CD8-positive, alpha-beta T cell (primary cell): ENCODE measurements at places on chromosomes 4 and X.
A peak's percentile ranks its signal among the peaks of the same experiment; 100 is the strongest.

GRCh38 chrX:43693602-43694406 is 37.7 kb downstream of the MAOA start:
- no peak for DNase-seq

- DNase-seq: no peak
Observed at GRCh38 chrX:129768186-129768585, 11.6 kb upstream of the SASH3 start.

- no peak for DNase-seq
Observed at GRCh38 chr4:103171006-103171405, 27.1 kb downstream of the CENPE start.

- no peak for DNase-seq
Observed at GRCh38 chrX:80705379-80705778, 104.3 kb downstream of the BRWD3 start.

- DNase-seq: no peak
Observed at GRCh38 chr4:336099-336892, 1.3 kb upstream of the ZNF141 start.

GRCh38 chrX:9260603-9261002 is 204.3 kb upstream of the TBL1X start:
- DNase-seq: no peak

GRCh38 chr4:75723163-75724065 is 963 bp upstream of the USO1 start:
- DNase-seq: no peak

DNA sequence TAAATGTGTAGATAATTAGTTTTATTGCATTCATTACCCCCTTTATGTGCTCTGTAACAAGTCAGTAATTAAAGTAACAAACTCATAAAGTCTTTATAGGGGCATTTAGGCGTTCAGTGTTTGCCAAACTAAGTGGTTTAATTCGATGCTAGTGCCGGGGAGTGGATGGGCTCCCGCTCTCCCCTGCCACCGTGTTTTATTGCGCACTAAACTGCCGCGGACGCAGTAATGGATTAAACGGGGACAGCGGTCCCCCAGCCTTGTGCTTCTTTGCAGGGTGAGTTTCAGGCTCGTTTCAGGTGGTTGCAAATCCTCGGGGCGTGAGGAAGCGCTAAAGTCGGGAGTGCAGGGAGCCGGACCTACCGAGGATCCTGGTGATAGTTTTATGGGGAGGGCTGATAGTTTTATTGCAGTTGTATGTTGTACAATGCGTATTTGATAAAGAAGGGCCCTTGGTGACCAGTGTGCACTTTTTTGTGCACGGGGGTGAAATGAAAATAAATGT is 1.6 kb upstream of the PHOX2B start:
- no peak for DNase-seq

DNA sequence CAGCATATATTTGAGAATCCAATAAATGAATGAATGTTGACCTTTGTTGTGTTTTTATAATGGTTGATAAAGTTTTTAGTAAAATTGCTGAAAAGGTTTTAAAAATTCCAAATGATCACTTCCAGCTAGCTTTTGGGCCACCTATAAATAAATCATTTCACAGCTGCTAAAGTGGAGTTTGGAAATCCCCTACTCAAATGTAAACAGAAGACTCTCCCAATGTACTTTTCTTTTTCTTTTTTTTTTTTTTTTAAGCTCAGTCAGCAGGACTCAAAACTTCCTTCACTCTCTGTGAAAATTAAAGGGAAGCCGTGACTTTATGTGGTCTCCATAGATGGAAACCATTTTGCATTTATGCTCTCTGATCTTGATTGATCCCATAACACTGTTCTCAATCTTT is 45.2 kb downstream of the CXCL13 start:
- no peak for DNase-seq

- no peak for DNase-seq
Observed at GRCh38 chr4:159297091-159297490, 194.2 kb downstream of the RAPGEF2 start.

GRCh38 chr4:72767618-72768302 is 198.7 kb upstream of the ADAMTS3 start:
- no peak for DNase-seq

- no peak for DNase-seq
Observed at GRCh38 chrX:109728173-109728535, 4.9 kb downstream of the ACSL4 start.

DNA sequence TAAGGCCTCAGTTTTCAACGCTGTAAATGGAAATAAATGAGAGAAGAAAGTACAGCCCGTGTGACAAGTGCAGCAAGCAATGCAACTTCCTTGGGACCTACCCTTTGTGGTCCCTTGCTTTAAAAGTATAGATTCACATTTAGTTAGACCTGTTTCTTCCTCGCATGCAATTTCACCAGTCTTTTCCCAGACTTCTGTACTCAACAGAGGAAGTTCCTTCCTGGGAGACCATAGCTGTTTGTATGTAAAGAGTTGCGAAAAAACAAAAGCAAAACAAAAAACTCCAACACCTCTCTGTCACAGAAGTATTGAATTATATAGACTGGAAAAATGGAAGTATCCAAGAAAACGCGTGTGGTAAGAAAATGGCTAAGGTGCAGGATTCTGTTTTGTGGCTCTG is 1.1 kb upstream of the IRF2 start:
- DNase-seq: no peak

DNA sequence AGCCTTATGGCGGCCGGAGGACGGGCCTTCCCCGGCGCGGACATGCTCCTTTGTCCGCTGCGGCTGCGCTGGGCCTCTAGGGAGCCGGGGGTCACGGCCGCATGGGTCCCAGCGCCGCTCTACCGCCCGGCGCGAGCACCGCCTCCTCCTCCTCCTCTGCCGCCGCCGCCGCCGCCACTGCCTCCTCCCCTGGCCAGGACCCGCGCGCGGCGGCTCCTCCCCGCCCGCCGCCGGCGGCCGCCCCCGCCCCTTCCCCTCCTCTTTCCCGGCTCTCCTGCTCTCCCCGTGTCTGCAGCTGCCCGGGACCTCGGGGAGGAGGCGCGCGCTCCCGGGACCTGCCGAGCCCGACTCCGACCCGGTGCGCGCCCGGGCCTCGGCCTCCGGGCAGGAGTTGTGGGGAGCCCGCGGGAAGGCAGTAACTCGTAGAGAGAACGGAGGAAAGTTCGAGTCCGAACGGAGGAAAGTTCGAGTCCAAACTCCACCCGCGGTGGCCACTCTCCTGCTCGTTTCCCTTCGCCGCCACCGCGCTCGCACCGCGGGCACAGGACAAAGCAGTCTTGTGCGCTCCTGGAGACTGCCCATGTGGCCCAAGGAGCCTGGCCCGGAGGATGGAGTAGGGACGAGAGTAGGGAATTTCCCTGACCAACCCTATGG is at the start of gene ADGRA3:
Gene ADGRA3, minus strand, starts transcription at position 179 of the 654 bp plus-strand sequence. CDS start 282 bp downstream, outside the sequence.
- no peak for DNase-seq

DNA sequence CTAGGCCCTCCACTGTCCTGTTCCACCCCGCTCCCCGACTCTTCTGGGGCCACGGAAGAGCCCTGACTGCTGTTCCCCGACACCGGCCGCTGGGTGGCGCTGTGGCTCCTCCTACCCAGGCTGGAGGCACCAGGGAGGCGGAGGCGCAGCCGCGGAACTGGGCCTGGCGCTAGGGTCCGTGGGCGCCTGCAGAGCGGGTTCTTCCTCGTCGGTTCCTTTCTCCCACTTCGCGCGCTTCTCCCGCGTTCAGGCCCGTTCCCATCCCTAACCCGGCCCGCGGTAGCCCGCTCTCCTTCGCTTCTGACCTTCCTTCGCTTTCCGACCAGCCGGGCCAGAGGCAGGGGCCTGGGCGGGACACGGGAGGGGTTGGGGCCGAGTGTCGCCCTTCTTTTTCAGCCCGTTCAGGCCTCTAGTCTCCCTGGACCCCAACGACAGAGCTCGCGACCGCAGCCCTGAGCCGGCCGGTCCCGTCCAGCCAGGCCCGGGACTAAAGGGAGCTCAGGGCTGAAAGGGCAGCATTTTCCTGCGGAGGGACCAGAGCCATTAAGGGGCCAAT is 34.3 kb downstream of the NALF2 start:
- peak; percentile 58 for DNase-seq

- DNase-seq: no peak
Observed at GRCh38 chrX:109350051-109350450, 131.8 kb downstream of the GUCY2F start.

DNA sequence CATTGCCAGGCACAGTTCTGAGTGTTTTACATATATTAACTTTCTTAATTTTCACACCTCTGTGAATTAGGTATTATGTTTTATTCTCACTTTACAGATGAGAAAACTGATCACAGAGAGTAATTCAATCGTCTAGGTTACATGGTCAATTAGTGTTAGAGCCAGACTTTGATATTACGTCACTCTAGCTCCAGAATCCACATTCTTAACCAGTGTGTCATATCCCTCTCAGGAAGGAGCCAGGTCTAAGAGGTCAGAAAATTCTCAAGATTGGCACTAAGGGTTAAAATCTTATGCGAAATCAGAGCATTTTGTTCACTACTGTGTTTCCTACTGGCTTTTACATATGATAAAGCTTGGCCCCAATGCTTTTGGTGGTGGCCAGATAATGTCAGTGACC is 7.4 kb downstream of the DMP1 start:
- no peak for DNase-seq

DNA sequence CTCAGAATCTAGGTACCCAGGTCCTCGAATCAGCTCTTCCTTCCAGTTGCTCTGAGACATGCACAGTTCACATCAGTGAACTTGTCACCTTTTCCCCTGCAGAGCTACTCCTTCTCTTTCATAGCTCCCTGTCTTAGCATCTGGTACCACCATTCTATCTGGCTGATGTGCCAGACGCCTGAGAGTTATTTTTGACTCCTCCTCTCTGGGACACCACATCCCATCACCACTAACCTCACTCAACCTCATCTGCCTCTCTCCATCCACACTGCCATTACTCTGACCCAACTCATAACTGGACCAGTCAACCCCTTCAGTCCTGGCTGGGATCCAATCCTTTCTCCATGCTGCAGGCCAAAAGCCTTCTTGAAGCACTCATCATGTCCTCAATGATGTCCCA is 44.5 kb downstream of the SLC2A9 start:
- DNase-seq: no peak

- DNase-seq: no peak
Observed at GRCh38 chrX:150526692-150527091, 41.7 kb upstream of the MTM1 start.

- DNase-seq: no peak
Observed at GRCh38 chr4:71669291-71669690, 114.6 kb downstream of the GC start.

GRCh38 chr4:73139245-73139644 is 69.7 kb upstream of the COX18 start:
- DNase-seq: no peak

GRCh38 chr4:2364654-2365053 is 53.8 kb downstream of the ZFYVE28 start:
- DNase-seq: peak; percentile 73

DNA sequence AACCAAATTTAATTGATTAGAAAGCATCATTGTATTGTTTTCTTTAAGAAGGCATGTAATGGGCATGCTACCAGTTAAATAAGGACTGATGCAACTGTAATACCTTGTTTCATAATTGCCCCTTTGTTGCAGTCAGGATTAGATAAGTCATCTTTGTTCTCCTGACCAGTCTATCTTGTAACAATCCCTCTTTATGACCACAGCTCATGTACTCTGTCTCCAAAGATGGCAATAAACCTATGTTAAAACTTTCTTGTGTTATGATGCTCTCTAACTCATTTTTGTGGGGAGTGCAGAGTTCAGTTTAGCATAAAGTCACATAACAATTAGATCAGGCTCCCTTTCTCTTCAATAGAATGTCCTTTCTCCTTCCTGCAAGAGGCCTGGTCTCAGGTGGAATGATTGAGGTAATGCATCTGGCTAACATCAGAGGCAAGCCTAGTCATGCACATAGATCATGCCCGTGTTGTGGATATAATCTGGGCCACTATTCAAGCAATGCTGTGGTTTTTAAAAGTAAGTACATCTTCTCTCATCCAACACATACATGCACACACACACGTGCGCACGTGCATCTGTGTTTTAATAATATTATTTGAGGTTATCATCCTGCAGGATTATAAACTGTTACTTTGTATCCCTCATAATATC is 45.6 kb downstream of the TMEM154 start:
- DNase-seq: no peak

DNA sequence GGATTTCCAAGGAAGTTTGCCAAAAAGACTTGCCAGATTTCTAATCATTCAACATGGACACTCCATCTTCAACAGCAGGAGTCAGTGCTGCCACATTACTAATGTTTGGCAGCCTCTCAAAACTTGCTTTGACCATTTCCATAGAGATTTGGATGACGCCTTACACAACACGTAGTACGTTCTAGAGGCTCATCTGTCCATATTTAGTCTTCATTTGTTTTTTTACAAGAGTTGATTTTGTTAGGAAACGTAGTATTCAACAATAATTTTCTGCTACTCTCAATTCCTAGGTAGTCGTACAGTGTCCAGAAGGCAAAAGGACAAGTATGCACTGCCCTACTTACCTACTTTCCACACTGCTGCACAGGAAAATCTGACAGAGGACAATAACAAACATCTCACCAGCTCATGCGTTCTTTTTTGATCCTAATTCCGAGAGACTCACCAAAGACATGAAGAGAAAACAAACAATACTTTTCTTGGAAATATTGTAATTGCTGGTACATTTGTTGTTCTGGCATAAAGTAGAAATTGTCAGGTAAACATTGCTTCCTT is 117.3 kb downstream of the SNCA start:
- DNase-seq: no peak

- no peak for DNase-seq
Observed at GRCh38 chrX:118347131-118347530, 1.2 kb downstream of the WDR44 start.

DNA sequence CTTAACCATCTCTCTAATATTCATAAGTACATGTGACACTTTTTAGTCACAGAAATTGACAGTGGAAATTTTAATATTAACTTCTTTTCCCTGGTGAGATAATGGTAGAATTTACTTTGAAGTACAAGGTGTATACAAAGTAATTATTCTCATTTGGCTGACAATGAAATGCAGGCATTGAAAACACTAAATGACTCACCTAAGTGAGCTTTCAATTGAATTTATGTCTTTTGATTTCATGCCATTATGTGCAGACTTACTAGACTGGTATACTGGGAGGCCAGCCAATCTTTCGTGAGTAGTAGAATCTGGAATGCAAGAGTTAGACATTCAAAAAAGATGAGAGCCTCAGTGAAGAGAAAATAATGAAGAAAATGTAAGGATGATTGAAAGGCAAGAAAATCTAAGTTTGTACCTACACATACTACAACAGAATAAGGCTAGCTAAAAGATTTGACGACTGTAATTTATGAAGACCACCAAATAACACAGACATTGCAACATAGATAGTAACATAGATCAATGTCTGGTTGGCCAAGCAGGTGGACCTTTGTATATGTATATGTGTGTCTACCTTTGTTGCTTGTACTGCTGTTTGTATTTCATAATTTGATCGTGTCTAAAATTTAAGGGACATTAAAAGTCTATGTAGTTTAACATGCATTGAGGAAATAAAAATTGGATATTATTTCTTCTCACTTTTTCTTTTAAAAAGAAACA is 459.7 kb downstream of the IL15 start:
- DNase-seq: no peak

GRCh38 chrX:262381-262909 is 18.7 kb upstream of the PLCXD1 start:
- no peak for DNase-seq

DNA sequence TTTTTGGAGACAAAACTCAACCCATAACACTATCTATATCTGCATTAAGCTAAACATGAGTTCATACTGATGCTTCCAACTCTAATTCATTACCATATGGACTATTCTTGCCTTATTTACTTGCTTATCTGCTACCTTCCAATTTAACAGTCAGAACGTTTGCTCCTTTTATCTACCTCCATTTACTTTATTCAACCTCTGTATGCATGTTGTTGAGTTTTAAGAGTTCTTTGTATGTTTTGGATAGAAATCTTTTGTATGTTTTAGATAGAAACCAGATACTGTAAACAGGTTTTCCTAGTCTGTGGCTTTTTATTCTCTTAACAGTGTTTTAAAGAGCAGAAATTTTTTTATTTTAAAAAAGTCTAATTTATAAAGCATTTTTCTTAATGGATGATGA is 542.2 kb upstream of the NDST4 start:
- no peak for DNase-seq
